HS-5 (cell line): ENCODE measurements at places on chromosomes 1 and 21.

- no peak for DNase-seq
These were observed 18.1 kb downstream of the USP24 start for GRCh38 chr1:55197099-55197498.

DNA sequence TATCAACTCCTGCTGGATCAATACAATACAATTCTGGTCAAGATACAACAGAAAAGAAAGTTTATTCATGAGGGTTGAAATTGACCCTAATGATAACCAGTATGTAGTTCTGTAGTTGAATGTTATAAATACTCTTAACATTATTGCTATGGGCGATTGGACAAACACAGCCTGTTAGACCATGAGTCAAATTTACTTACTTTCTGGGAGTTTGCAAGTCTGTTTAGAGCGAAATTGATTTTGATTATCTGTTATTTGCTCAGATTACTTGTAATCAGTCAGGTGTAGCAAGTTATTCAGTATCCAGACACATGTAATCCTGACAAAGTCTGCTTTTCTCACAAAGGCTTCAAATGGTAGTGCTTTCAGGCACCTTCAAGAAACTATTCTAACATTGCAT is 216.6 kb upstream of the B3GALT2 start:
- no peak for DNase-seq

DNA sequence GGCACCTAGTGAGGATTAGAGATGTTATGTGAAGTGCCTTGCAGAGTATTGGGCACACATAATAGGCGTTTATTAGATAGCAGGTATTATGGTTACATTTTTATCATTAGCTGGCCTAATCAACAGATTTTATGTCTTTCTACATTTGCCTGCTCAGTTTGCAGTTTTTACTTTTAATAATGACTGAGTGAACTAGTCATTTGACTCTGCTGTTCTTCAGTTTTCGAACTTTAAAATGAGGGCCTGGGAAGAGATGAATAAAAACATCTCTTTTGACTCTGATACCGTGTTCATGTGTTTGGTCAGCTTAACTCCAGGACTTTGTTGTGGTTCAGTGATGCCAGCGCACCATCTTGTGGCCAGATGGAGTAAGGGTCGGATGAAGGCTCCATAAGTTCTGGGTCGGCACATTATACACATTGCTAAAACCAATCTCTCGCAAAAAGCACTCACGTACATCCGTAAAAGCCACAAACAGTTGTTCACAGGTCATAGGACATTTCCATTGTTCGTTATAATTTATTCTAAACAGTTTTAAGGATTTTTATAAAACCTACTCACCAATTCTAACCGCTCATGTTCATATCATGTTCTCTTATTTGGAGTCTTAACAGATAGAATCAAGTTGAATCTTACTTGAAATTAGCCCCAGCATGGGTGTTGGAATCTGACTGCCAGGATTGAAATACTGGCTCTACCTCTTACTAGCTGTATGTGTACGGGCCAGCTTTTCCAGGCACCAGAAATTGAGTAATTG is 78.4 kb upstream of the GPR88 start:
- peak; percentile 42 for DNase-seq

GRCh38 chr1:172449585-172450523 is 6.0 kb upstream of the PIGC start:
- no peak for DNase-seq

DNA sequence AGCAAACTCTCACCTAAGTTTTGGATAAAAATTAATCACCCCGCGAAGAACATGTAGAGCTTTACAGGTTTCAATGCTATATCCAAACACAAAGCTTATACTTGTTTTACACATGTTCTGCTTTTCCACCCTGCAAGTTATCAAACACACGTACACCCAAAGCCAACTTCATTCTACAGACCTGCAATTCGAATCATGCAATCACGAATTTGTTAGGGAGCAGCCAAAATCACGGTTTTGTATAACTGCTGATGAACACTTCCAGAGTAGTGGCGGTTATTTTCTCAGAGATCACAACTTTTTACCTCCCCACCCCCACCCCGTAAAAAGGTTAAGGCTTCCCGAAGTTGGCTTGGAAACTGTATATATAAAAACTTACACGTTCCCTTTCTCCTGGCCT is 1.4 kb downstream of the HMGN1 start:
- DNase-seq, result no peak

- no peak for DNase-seq
These were observed 111.9 kb downstream of the PTPN14 start for GRCh38 chr1:214439352-214440119.

- no peak for DNase-seq
These were observed 56.0 kb upstream of the CASZ1 start for GRCh38 chr1:10852486-10852885.

GRCh38 chr1:155940482-155940992 is 901 bp upstream of the RXFP4 start:
- no peak for DNase-seq

GRCh38 chr1:39678889-39679288 is 7.0 kb upstream of the NT5C1A start:
- DNase-seq, result no peak

- DNase-seq, result no peak
These were observed 40.6 kb downstream of the DRAM2 start for GRCh38 chr1:111099289-111099688.

GRCh38 chr1:206947255-206947654 is 989 bp upstream of the PIGR start:
- no peak for DNase-seq

DNA sequence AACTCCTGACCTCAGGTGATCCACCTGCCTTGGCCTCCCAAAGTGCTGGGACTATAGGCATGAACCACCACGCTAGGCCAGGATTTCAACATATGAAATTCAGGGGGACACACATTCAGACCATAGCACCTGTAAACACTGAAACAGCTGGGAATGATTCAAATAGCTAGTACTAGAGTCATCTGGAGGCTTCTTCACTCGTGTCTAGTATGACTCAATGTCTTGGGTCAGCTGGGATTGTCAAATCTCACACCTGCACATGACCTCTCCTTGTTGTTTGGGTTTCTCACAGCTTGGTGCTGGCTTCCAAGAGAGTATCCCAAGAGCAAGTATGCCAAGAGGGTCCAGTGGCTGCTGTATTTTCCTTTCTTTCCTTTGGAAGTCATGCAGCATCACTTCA is 75.1 kb downstream of the PGM1 start:
- DNase-seq, result no peak

- no peak for DNase-seq
These were observed 397.9 kb downstream of the BRINP2 start for GRCh38 chr1:177568622-177569021.

- no peak for DNase-seq
These were observed 88.2 kb downstream of the TIAM1 start for GRCh38 chr21:31255896-31256295.

DNA sequence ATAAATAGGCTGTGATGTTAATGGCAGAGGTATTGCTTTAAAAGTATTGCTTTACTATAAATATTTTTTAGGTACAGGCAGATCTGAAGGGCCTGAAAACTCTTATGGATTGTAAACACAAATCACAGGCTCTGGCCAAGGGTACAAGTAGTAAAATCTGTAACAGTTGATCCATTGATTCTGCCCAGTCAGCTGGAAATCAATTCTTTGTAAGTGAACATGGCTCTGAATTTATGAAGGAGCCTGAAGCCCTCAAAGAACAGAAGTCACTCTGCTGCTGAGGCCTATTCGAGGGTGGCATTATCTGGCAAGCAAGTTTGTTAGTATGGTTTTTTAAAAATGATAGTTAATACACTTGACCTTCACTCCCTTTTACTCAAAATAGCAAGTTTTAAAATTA is 834.0 kb upstream of the TMPRSS15 start:
- DNase-seq, result no peak

DNA sequence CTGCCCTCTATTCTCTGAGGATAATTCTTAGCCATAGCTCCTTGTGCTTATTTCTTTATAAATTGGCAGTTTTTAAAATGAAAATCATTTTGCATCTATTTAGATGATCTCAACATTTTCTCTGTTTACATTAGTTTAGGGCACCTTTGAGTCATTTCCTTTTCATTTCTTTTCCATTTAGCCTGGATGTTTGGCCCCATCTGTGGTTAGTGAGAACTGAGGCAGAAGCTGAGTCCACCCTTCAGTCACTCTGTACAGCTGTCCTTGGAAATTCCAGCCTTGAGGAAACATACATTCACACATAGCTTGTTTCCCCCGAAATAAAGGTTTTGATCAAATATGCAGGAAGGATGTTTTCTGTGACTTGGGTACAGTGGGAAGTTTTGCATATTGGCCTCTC is 123.7 kb downstream of the NTNG1 start:
- peak; percentile 38 for DNase-seq

DNA sequence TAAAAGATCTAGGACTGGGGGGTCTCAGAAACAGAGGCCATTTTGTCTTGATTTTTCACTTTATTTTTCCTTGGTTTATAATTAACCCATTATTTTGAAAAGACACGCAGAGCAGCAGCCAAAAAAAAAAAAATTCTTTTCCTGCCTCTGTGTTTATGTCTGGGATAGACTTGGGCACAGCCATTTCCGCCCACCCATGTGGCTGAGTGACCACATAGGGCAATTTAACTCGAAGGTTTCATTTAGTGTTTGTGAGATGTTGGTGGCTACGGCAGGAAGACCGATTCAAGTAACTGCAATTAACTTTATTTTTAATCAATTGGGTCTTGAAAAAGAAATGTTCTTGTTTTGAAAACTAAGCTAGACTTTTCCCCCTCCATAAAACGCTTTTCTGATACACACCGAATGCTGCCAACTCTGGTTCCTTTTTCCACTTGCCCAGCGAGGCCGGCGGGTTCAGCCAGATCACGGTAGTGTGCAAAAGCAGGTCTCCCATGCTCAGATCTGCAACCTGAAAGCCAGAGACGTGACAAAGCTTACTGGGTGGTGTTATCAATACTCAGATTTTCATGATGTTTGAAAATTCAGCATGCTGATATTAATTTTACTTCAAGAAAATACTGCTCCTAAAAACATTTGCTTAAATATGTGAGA is 97.4 kb upstream of the KRTAP19-8 start:
- DNase-seq, result no peak

DNA sequence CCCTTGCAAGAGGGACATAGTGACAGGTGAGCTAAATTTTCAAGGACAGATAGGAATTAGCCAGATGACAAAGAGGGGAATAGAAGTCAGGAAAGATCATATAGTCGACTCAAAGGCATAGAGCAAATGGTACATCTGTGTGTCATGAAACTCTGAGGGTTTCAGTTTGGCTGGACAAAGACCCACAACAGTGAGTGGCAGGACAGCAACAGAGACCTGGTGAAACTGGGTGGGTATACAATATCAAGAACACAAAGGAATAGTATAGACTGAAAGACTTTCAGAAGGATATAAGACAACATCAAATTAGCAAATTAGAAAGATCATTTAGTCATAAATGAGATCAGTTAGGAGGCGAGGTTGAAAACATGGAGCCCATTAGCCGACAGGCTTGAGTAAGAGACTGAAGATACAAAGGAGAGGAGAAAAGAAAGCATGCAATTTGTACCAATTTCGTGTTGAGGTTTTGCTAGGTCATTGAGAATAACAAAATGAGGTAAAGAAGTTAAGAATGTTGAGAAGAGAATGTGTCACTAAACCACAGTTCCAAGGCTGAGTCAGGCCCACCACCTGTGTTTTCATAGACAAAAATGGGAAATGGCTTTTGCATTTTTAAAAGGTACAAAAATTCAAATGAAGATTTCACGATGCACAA is 213.8 kb downstream of the HHIPL2 start:
- DNase-seq, result peak; percentile 57

- DNase-seq, result no peak
These were observed 431 bp downstream of the MTARC1 start for GRCh38 chr1:220787069-220787619.

DNA sequence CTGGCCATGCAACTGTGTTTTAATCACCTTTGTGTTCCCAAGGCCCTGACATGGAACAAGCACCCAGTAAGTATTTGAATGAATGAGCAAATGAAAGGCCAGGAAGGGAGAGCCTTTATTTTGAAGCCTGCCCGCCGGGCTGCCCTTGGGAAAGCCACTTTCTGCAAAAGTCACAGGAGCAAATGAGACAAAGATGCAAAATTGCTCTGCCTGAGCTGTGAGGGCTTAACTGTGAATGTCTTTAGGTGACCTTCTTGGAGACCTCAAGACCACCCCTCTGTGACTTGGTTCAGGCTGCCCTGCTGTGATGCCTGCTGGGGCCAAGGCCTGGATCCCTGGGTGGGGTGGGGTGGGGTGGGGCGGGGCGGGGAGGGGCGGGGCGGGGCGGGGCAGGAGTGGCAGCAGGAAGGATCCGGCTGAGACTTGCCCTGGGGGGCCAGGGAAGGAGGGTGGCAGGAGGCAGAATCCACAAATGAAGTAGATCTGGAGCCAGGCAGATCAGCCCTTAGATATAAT is 54.0 kb downstream of the RUNX3 start:
- DNase-seq, result no peak

DNA sequence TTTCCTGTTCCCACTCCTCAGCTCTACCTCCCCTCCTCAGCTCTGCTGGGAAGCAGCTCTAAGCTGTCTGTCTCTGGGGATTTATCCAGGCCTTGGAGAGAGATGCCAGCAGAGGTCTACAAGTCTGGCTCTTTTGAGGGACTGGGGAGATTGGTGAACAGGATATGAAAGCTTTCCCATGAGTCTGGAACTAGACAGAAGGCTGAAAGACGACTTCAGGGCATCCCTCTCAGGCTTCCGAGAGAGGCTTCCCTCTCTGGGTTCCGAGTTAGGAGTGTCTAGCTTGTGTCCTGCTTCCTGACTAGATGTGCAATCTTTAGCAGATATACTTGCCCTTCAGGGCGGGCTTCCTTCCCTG is 733 bp downstream of the TMEM35B start:
- peak; percentile 29 for DNase-seq

- no peak for DNase-seq
These were observed 112.1 kb downstream of the PCNX2 start for GRCh38 chr1:233183226-233184020.

GRCh38 chr21:45548711-45549491 is 6.7 kb upstream of the SLC19A1 start:
- no peak for DNase-seq
